NCI-H226 (cell line): ENCODE measurements at places on chromosomes 3 and 15.

GRCh38 chr3:57555306-57555705 lies 768 bp upstream of the PDE12 start:
- DNase-seq = no peak

DNA sequence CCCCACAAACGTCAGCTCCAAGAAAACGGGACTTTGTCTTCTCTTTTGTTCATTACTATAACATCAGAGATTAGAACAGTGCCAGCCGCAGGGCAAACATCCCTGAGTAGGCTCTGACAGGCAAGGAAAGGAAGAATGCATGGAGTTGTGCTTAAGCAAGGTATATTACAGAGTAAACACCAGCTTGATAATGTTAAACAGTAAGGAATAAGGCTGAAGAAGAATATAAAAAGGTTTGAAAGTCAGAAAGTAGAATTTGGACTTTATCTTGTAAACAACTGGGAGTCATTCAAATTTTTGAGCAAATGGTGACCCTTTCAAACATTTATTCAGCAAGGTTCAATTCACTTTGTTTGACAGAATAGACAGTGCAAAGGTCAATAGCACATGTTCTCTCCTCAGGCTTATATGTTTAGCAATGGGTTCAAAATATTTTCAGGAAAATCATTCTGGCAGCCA lies 11.0 kb downstream of the GABPB1 start:
- no peak for DNase-seq

GRCh38 chr3:15271785-15272381 lies 60.5 kb downstream of the SH3BP5 start:
- DNase-seq = no peak

DNA sequence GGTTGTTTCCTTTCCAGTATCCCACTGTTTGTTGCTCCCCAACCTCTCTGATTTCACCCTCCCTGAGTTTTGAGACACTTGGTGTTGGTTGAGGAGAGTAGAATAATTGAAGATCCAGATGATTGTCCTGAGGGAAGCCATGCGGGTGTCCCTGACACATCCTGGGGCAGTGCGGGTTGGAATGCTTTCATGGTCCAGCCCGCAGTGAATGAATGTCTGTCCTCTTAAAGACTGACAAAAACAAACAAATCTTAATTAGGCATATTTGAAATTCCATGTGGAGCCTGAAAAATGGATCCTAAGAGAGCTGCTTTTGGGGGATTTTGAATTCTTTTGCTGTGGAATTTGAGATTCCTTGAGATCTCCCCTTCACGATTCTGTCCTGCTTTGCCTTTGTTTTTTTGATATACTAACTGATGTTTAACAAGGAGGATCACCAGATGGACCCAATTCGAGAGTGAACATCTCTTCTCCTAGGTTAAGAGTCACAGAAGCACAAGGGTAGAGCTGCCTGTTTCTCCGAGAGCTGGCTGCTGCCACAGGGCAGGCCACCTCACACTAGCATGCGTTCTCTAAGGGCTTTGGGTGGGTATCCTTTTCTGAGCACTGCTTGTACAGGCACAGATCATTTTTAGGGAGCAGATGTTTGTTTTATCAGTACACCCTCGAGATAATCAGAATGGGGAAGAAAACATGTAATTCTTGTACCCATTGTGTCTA lies 47.4 kb downstream of the GPR171 start:
- DNase-seq = no peak

GRCh38 chr3:84962415-84962814 lies 3.6 kb downstream of the CADM2 start:
- DNase-seq = no peak

DNA sequence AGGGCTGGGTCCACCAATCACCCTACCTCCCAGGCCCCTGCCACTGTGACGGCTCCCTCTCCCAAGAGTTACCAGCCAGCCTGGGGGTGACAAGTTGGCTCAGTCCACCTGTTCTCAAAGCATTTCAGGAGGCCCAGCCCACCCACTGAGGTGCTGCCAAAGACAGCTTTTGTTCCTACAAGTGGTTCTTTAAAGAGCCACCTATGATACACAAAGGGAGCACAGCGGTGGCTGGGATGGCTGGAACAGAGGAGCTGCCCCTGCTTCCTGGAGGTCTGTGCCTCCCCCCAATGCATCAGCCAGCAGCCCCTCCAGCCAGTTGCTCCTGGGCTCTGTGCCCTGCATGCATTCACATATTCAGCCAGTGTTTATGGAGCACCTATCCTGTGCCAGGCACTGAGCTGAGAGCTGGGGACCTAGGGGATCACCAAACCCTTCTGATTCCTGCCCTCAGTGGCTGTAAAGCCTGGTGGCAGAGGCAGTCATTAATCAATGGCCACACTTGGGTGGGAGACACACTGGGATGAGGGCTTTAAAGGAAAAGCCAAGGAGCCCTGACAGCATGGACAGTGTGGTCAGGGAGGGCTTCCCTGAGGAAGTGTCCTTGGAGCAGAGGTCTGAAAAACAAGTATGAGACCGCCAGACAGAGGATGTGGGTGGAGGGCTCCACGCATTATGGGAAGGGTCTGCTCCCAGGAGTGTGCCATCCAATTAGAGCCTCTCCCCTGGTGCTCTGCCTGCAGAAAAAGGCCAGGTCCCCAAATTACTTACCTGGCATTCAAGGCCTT lies 107.1 kb upstream of the LINGO1 start:
- no peak for DNase-seq

DNA sequence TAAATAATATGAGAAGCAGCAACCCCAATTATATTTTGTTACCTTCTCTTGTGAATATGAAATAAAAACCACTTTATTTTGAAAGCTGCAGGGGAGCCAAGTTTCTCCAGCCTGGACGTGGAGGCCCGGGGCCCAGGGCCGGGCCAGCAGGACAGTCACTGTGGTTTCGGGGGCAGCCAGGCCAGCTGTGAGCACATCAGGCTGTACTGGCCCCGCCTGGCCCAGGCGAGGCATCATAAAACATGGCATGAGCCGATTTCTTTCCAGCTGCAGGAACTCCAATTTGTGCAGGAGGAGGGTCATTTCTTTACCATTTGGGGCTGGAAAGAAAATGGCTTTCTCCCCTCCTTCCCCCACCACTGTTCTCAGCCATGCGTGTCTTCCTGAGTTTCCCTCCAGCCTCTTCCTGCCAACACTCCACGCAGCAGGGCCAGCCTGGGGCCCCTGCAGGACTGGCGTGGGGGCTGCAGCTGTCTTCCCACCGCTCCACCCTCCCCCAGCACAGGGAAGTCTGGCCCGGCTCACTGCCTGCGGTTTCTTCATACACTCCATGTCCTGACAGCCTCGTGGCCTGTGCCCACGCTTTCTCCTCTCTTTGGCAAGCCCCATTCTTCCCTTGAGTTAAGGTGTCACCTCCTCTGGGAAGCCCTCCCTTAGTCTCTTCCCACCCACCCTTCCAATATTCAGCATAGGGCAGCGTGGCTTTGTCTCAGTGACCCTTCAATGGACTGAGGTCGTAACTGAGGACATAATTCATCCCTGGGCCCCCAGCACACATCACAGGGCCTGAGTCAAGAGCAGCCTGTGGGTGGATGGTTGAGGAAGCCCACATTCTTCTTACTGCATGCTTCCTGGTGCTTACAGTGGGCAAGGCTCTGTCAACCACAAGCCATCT lies 135.8 kb downstream of the CHSY1 start:
- no peak for DNase-seq

DNA sequence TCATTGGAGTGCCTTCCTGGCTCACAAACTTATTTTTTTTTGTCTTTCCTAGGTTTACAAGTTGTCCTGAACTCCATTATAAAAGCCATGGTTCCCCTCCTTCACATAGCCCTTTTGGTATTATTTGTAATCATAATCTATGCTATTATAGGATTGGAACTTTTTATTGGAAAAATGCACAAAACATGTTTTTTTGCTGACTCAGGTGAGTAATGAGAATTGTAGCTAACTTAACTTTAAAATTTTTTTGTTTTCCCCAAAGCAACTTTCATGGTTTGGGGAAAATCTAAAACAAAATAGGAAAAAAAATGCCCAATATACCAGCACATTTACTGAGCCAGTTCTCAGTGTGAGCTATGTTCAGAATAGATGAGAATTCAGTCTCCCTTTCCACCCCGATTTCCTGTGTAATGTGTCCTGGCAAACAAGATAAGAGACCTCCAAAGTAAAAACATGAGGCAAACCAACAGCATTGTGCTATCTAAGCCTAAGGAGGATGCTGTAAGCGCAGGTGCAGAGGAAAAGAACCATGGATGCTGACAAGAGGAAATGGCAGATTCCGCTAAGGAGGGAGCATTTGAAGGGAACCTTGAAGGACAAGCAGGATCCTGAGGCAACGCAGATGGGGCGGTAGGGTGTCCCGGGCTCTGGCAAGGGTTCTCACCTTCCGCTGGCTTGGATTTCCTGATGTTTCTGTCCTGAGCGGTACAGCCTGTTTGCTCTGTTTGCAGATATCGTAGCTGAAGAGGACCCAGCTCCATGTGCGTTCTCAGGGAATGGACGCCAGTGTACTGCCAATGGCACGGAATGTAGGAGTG lies 171.4 kb downstream of the CACNA1D start:
- no peak for DNase-seq

- peak; percentile 93 for DNase-seq
These were observed 68.4 kb downstream of the SLC12A8 start for GRCh38 chr3:125143982-125144652.

GRCh38 chr15:95494971-95495541 lies 835.4 kb upstream of the NR2F2 start:
- DNase-seq = no peak

- DNase-seq = no peak
These were observed 2.1 kb downstream of the TLE3 start for GRCh38 chr15:70095408-70096214.

GRCh38 chr3:36649125-36649524 lies 115.2 kb downstream of the DCLK3 start:
- no peak for DNase-seq

DNA sequence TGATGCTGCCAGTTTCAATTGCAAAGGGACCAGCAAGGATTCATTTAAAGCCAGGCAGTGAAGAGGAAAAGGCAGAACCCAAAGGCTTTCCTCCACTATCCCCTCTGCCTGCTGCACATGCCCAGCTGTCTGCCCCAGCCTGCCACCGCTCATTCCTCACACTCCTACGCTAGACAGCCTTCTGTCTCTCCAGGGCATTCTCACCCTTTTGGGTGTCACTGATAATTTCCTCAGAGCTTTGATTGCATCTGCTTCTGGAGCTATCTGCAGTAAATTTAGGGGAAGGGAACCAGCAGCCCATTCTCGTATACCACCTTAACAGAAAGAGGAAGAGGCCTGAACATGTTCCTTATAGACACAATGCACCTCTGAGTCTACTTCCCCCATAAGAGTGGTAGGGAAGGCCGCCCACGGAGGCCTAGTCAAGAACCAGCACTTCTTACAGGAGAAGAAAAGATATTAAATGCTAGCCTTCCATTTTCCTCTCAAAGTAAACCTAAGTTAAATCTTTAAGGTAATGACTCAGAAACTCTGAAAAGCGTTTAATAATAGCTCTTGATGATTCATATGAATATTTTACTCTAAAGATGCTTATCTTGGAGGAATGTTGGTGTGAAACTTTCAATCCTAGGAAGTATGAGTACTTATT lies 20.9 kb downstream of the NUDT16 start:
- peak; percentile 20 for DNase-seq
